Stimulated activated CD8-positive, alpha-beta memory T cell treated with anti-CD3 and anti-CD28 coated beads, Interleukin-12 subunit alpha, Interleukin-12 subunit beta, amount 100 ng/mL, for 4 hours (primary cell): ENCODE measurements at places on chromosomes 4 and X.

- no peak for DNase-seq
Observed at GRCh38 chr4:140088323-140088967, 65.5 kb downstream of the MAML3 start.

GRCh38 chr4:12734586-12734985 lies 749.6 kb downstream of the RAB28 start:
- DNase-seq = no peak

GRCh38 chr4:5787311-5787710 lies 76.3 kb downstream of the EVC start:
- no peak for DNase-seq

DNA sequence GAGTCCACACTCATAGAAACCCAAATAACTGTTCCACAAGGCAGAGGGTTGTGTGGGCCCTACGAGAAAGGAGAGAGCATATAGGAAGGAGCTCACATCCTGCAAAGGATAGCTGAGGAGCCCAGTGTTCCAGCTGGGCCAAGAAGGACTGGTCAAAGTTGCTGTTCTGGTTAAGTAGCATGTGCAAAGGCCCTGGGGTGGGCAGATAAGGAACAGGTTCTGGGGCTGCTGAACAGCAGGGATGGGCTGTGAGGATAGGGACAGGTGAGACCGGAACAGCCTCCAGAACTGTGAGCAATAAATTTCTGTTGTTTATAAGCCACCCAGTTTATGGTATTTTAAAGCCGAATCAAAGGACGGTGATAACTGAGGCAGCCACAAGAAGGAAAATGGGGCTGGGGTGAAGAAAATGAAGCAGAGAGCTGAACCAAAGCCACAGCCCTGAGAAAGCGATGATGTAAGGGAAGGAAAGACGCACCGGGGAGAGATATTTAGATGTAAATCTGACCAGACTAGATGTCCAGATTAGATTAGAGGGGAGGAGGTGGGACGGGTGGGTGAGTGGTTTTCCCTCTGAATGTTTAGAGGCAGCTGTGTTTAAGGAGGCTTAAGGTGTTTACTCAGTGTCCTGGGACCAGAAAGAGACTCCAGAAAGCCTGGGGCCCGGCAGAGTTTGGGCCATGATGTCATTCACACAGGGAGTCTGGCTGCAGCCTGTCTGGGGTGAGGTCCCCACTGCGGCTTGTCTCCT lies 180.8 kb upstream of the BCOR start:
- peak; percentile 41 for DNase-seq

- no peak for DNase-seq
Observed at GRCh38 chr4:167100120-167100519, 134.2 kb downstream of the SPOCK3 start.

DNA sequence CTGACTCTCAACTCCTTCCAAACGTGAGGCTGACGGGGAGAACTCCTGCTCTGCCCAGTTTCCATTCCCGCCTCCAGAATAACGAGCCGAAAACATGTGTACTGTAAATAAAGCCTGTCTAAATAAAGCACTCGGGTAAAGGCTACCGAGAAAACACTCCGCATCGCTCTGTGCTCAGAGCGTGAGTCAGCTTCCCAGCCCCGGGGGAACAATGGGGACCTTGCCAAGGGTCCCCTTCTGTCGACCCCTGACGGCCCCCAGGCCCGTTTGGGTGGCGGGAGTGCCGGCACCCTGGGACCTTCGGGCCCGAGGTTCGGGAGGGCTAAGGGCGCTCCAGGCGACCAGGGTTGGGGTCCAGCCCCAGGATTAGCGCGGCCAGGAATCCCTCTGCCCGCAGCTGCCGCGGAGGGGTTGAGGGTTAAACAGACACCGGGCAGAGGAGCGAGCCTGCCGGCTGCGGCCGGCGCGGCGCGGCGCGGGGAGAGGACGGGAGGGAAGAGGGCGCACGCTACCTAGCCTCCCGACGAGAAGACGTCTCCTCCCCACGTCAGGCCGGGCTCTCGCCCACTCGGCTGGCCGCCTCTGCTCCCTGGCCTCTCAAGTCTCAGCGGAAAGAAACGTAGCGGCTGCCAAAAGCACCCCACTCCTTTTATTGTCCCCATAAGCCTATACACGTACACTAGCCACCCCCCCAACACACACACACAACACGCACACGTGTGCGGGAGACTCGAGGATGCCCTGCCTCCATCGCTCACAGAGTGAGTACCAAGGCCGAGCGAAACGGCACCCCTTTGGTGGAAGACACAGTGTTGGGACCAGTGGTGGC lies 85.5 kb downstream of the BCOR start:
- DNase-seq = no peak

DNA sequence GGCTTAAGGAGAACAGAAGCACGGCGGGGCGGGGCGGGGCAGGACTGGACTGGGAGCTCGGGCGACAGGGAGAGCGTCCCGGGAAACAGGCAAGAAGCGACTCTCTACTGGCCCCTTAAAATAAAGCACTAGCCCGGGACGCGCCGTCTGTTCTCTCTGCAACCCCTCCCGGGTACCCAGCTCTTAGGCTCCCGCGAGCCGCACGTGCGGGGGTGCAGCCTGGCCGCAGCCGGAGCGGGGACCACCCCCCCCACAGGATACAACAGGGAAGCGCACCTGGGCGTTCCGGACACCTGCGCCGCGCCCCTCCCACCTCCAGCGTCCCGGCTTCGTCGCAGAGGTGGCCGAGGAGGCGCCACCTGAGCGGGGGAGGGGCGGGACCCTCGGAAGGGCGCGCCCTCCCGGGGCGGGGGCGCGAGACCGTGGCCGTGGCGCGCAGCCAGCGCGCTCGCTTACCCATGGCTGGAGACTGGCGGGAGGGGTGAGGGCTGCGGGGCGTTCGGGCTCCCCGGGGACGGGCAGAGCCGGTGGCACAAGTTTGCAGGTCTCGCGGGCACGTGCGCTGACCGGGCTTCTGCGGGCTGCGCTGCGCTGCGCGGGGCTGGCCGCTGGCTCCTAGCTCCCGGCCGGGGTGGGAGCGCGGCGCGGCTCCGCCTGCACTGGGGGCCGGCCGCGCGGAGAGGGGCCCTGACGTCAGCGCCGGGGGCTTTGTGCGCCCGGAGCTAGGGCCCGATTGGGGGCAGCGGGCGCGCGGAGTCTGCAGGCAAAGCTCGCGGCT lies 91.5 kb downstream of the GEMIN8 start:
- DNase-seq = no peak

GRCh38 chr4:159266981-159267868 lies 164.3 kb downstream of the RAPGEF2 start:
- DNase-seq = no peak

- DNase-seq = no peak
Observed at GRCh38 chrX:69010339-69010738, 154.9 kb downstream of the PJA1 start.

DNA sequence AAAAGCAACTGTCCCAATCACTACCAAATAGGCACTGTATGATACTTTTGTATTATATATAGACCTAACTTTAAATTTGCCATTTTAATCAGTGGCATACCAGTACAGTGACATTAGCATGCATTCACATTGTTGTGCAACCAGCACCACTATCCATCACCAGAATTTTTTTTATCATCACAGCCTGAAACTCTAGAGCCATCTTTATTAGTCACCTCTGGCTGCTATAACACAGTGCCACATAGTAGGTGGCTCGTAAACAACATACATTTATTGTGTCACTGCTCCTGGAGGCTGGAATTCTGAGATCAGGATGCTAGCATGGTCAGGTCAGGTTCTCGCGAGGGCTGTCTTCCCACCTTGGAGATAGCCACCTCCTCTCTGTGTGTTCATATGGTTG lies 188.4 kb upstream of the GALNT7 start:
- no peak for DNase-seq

DNA sequence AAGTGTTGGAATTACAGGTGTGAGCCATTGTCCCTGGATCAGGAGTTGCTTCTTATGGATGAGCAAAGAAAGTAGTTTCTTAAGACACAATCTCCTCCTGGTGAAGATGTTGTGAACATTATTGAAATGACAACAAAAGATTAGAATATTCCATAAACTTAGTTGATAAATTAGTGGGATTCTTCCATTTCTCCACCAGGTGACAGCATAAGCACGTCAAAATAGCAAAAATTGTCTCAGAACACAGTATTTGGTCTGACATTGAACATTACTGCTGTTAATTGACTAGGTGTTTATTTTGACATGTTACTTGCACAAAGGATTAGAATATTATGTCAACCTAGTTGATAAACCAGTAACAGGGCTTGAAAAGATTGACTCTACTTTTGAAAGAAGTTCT lies 21.6 kb downstream of the CLDN34 start:
- DNase-seq = no peak

- no peak for DNase-seq
Observed at GRCh38 chr4:21554500-21554899, 394.1 kb downstream of the KCNIP4 start.

GRCh38 chr4:578451-579443 lies 2.7 kb upstream of the TMEM271 start:
- no peak for DNase-seq

GRCh38 chr4:156505341-156505955 lies 466.2 kb downstream of the PDGFC start:
- no peak for DNase-seq

DNA sequence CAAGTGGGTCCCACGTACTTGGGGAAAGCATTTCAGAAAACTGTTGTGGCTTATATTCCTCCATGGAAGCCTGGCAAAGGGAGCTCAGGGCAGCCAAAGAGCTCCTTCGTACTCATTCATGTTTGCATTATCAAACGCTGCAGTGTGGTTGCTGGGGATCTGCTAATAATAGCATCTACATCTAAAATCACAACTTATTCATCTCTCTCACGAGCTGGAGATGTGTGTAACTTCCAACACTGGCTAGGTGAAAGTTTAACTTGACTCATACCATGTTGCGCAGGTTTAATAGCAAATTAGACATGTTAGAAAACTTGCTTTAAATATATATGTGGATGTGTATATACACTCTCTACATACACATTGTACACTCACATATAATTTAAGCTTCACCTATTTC lies 415.1 kb downstream of the AFF2 start:
- DNase-seq = no peak

GRCh38 chr4:185987961-185988627 lies 80.9 kb upstream of the TLR3 start:
- DNase-seq = no peak
